ENCODE measurements at places on chromosomes 3 and 15. TPM values are rescaled to one million over a fixed set of nuclear protein-coding genes. Genes with fewer than 3 reads are reported as not detected.

DNA sequence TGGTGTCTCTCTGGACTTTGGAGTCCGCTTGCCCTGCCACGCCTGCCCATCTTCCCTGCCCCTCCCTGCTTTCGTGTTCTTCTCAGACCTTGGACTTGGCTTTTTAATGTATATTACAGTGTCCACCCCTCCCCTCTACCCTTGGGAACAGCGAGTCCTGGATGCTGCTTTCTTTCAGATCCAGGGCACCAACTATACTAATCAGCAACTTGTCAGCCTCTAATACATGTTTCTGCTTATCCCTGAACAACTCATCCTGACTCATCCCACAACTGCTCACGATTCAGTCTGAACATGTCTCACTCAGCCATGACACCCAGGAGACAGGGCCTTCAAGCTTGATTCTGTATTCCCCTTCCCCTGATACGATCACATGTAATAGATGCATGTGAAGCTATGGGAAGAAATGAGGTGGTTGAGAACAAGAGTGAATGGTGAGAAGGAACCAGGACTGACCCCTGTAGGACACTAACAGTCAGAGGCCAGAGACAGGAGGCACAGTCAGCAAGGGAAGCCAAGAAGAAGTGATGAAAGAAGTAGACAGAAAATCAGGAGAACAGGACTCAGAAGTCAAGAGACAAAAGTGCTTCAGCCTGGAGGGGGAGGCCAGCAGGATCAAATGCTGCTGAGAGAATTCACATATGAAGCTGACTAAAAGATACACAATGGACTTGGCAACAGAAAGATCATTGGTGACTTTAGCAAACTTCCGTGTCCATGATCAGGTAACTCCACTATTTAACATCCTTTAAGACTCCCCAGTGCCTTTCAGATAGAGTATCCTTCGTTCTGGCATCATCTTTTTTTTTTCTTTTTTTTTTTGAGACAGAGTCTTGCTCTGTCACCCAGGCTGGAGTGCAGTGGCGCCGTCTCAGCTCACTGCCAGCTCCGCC is 35.4 kb downstream of the BCL2L10 start:
- peak; percentile 95 for DNase-seq

- DNase-seq: peak; percentile 88
These were observed 30.4 kb downstream of the SLC51A start for GRCh38 chr3:196246612-196247308.

DNA sequence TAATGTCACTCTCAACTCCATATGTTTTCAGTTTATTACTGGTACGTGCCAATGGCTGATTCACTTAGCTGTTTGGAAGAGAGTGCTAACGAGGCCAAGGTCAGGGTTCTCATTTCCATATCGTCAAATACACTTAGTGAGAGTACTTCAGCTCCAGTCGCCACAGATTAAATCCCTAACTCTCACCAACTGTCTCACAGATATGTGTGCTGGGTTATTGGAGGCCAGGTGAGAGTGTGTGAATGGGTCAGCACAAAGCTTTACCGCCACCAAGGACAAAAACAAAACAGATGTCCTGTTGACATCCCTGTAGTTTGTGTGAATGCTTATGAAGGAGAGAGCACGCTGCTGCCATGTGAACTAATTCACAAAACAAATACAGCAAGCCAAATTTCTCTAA is 133.5 kb upstream of the TBL1XR1 start:
- DNase-seq: no peak

- no peak for DNase-seq
These were observed 183.3 kb upstream of the BHLHE40 start for GRCh38 chr3:4795905-4796304.

The CYP1A1 gene
- total RNA-seq: 0.06 TPM

- peak; percentile 67 for DNase-seq
These were observed 410 bp downstream of the LRRC49 start for GRCh38 chr15:70892912-70893560.

DNA sequence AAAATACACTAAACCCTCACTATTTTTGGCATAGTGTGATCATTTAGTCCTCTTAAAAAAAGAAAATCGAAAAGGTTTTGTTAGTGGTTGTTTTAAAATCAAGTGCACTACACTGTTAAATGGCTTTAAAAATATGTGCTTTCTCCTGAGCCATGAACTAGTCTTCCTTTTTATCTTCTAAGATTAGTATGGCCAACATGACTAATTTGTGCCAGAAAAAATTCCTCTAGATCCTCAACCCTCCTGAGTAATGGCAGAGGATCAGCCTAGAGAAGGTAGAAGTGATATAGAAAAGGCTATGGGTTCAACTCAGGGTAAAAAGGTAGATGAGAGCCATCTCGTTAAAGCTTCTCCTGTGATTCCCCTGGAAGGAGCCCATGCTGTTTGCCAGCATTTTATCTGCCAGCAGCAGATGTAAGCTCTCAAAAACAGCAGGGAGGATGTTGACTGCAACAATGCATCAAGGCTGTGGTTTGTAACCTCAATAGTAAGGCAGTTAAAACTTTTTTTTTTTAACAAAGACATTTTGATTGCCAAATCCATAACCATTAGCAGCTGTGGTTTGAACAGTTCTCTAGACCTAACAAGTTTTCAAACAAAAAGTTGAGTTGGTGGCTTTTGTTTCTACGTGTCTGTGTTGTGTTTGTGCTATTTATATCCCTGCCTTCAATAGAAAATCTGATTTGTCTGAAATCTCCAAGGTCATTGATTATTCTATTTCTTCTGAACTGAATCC is 30.2 kb upstream of the ZNF609 start:
- peak; percentile 93 for DNase-seq

DNA sequence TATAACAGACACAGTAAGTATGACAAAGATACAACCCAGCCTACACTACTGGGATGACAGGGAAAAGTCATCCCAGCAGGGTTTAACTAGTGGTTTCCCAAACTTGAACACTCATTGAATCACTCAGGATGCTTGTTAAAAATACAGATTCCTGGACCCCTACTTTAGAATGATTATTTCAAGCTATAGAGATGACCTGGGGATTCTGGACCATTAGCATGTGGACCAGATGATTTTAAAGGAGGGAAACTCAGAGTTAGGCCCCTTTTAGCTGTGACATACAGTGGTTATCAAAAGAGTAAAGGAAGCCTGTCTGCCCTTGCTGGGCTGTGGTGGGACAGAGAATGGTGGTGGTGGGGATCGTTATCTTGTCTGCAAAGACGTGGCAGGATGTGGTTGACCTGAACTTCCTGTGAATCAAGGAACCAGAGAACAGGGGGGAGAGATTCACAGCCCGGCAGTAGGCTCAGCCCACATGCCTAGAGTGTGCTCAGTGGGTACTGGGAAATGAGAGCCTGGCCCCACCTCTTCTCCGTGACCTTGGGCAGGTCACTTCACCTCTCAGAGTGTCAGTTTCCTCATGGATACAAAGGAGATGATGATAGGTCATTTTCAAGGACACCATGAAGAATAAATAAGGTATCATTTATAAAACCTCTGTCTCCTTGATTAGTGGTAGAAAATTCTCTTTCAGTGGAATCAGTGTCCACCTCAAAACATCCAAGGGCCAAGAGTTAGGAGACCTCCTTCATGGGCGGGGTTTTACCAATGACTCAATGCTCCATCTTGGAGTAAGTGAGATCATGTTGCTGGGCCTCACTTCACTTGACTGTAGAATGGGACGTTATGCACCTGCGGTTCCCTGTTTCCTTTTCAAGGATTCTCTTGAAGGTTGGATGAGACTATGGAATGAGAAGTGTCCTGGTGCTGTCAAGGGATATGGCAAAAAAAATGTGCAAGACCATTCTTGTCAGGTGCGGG is 306.5 kb downstream of the RPLP1 start:
- peak; percentile 30 for DNase-seq

All from LHCN-M2 (cell line).